T-helper 9 cell (primary cell): ENCODE measurements at places on chromosomes 13 and 19.

DNA sequence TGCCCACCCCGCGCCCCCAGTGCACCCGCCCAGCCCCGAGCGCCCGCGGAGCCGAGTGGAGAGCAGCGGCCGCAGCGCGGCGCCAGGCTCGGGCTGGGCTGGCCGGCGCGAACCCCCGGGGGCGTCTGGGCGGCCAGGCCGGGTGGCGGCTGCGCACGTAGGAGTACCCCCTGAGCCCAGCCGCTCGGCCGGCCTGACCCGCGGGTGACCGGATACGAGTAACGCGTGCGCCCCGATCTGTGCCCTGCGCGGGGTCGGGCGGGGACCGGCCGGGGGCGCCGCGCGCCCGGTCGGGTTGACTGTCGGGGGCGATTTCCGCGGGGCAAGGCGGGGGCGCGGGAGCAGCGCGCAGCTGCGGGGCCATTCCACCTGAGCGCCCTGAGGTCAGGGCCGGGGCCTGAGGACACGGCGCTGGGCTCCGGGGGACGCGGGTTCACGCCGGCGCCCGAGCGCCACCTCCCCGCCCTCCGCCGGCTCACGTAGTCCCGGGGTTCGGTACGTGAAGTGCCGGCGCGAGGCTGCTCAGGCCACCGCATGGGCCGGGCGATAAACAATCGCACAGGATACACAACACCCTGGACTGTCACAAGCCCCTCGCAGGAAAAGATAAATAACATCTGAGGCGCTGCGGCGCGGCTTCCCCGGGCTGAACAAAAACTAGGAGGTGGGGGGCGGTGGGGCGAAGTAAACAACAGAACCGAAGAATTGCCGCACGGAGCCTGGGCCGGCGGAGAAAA lies 37.6 kb upstream of the FLT1 start:
- no peak for DNase-seq

- no peak for DNase-seq
Measured at GRCh38 chr13:49690133-49690994, 922 bp downstream of the EBPL start.

DNA sequence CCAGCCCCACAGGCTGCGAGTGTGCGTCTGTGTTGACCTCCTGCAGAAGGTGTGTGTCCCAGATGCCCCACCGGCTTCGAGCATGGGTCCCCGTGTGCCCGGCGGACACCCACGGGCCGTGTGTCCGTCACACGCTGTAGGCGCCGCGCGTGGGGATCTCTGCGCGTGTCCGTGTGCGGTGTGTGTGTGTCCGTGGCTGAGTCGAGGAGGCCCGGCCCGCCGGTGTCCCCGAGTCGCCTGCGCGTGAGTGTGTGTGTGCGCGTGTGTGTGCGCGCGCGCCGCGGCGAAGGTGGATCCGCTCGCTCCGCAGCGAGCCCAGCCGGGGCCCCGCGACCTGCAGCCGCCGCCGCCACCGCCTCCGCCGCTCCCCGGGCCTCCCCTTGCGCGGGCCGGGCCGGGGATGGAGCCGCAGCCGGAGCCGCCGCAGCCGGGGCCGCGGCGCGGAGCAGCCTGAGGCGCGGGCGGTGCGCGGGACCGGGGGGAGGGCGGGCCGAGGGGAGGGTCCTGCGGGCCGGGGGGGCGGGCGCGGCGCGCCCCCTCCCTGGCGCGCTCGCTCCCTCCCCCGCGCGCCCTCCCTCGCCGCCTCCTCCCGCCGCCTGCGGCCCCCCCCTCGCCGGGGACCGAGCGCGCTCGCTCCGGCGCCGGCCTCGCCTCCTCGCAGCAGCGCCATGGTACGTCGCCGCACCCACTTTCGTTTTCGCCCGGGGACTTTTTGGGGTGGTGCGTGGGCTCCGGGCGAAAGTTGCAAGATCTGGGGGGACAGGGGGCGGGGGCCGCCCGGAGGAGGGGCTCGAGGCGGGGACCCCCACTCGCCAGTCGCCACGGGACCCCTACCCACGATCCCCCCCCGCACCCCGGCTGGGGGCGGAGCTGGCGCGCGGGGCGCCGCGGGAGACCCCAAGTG lies 7.1 kb upstream of the NFIC start:
- DNase-seq, result peak; percentile 61

DNA sequence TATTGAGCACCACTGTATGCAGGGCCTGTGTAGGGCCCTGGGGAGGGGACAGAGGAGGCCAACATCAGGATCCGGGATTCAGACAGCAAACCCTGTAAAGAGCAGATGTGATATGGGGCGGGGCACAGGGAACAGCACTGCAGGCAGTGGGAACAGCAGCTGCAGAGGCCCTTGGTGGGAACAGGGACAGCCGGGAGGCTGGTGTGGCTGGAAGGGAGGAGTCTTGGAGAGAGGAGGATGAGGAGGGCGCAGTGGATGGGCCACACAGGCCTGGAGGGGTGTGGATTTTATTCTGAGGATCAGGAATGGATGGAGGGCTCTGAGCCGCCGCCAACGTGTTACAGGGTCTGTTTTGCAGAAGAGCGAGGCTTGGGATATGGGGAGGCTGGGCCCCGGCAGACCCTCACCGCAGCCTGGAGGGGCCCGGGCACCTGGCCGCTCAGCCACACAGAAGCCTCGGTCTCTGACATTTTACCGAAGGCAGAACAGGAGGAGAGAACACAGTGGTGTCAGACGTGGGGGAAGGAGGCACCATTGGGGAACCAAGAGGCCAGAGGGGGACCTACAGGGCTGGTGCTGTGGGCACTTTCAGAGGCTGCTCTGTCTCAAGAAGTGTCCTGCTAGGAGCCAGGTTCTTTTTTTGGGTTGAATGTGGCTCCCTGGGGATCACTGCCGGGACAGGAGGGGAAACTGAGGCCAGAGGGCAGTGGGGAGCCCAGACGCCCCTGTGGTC lies 6.9 kb downstream of the EFNA2 start:
- no peak for DNase-seq

DNA sequence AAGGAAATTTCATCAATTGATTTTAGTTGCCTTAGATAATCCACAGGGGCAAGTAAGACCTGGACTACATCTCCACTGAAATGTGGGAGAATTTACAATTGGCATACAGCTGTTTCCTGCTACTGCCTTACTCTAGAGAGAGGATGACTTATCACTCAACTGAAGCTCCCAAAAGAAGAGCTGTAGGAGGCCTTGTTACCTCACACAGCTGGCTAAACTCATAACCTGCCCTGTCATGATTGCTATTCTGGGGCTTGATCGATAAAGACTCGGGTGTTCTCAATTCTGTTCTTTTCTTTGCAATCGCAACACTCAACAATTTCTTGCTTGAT lies 1396.4 kb downstream of the EFNB2 start:
- no peak for DNase-seq

DNA sequence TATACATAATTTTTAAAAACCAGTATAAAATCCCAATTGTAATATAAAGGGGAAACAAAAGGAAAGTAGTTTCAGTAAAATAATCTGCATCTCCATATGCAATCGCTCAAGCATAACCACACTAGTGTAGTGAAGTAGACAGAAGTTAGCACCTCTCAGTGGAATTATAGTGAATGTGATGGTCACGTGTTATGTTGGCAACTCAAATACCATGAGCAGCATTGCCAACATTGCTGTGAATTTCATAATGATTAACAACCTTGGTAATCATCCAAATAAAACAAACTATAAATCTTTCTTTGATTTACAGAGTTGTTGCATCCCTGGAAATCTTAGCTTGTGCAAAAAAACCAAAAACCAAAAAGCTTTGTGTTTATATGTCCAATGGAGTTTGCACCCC lies 77.3 kb upstream of the SIAH3 start:
- DNase-seq, result no peak

DNA sequence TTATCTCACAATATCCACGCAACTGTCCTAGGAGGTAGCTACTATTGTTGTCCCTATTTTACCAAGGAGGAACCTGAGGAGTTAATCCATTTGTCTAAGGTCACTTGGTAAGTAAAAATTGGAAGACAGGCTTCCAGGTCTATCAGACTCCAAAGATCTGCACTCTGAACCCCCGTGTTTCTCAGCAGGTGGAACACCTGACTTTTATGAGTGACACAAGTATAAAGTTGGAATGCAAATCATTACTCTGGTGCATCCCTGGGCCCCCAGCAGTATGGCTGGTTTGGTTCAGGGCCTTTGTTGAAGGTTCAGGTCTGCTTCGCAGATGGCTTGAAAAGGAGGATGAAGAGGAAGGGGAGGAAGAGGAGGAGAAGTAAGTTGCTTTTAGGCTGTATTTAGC lies 46.0 kb downstream of the RGCC start:
- no peak for DNase-seq

DNA sequence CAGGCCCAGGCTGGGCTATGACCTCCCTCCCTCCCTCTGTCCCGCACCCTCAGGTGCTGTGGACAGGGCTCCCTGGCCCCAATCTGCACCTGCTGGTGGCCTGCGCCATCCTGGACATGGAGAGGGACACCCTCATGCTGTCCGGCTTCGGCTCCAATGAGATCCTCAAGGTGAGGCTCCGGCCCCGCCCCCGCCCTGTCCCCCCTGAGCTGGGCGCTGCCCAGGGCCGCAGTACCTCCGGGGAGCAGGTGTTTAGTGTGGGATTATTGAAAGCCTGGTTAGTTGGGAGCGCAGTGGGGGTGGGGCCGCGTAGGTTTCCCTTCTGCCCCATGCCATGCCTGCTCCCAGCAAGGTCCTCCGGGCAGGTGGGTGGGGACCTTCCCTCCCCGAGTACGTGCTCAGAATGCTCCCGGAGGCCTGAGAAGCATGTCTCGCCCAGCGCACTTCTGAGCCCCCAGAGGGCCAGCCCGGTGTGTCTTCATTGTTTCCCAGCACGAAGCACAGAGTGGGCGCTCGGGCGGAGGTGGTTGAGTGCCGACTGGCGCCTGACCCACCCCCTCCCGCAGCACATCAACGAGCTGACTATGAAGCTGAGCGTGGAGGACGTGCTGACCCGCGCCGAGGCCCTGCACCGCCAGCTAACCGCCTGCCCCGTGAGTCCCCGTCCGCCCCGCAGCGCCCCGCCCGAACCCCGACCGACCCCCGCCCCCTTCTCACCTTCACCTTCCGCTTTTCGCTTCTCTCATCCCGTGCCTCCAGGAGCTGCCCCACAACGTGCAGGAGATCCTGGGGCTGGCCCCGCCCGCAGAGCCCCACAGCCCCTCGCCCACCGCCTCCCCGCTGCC lies 8.8 kb downstream of the IL4I1 start:
- DNase-seq, result no peak
